ENCODE measurements at places on chromosomes 1 and 21.

DNA sequence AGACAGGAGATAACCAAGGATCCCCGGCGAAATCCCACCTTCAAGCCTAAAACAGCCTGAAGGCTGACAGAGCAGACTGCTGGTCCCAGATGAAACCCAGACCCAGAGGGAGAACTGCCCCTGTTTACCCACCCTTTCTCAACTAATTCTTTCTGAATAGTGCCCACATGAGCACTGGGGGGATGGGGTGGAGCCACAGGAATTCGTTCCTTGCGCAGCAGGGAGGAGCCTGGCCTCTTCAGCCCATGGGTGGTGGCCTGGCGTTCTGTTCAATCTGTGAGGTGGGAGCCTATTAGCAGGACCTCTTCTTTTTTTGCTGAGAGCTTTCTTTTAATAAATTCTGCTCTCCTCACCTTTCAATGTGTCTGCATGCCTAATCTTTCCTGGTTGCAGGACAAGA lies 6.6 kb upstream of the AK5 start:
- DNase-seq = no peak

DNA sequence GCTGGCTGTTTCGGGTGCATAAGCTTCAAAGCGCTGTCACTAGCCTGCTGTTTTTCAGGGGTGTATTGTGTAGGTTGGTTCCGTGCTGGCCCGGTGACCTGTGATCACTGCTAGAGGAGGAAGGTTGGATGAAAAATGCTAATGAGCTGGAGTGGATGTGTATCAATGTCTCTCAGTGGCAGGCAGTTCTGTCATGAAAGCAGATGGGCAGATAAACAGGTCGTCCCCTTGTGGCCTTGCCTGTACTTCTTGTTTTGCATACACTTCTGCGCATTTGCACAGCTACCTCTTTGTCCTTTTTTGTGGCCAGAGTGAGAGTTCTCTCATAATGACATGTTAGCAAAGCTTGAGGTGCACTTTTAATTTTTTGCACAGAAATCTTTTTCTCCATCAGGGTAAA lies 2.9 kb downstream of the SELENON start:
- DNase-seq = no peak

DNA sequence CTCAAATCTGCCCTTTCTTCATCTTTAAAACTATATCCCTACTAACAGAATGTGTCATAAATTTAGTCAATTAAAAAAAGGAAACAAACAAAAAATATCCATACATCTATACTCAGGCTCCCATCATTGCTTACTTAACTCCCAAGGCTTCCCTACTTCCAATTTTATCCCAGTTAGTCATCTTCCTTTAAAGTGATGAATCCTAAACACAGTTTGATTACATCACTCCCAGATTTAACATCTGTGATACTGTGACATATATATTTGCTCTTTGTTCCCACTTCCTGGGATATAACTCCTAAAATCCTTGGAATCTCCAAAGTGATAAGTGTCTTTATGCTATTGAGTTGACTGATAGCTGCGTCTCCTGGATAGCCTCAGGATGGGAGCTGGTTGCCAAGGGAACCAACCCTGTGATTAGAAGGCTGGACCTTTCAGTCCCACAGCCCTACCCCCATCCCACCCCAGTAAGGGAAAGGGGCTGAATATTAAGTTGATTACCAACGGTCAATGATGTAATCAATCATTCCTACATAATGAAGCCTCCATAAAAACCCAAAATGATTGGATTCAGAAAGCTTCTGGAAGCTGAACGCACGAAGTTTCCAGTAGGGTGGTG lies 21.6 kb downstream of the GLMN start:
- DNase-seq = no peak

DNA sequence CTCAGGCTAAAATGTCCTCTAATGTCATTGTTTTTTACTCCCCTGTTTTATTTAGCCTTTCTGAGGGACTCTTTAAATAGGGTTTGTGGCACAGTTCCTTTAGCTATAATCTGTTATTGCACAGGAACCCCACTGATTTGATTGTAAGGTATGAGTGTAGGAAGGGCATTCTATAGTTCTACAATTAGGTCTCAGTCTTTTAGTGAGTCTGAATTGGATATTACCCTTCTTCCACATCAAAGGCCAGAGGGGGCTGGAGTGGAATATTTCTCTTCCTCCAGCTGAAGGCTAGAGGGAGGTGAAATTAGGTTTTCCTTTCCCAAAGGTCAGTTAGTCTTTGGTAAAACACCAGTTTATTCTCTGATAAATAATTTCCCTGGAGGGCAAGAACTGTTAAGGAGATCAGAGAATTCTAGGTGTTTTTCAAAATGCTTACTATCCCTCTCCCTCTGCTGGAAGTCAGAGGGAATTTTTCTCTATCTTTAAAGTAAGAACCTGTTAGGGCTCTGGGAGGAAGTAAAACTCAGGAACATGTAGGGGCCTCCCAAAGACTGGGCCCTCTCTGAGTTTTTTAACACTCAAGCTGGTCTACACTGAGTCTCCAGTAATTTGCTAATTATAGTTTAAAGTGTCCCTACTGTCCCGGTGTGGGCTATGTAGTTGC lies 176.3 kb upstream of the ZNHIT6 start:
- DNase-seq = no peak

DNA sequence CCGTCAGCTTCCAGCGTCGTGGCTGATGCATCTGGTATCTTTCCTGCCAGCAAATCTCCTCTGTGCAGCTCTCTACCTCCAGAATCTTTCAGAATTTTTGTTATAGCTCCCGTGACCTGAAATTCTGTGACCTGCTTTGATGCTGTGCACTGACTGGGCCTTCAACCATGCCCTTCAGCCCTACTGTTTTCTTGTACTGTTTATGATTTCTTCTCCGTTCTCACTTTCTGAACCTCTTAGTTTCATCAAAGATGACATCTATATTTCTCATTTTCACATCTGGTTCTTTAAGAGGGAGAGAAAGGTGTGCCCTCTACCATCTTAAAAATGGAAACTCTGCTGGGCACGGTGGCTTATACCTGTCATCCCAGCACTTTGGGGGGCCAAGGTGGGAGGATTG lies 5.7 kb downstream of the PRDM15 start:
- no peak for DNase-seq

- DNase-seq = no peak
Observed at GRCh38 chr1:15328351-15329103, 81.2 kb upstream of the EFHD2 start.

GRCh38 chr1:150259758-150260669 lies 2.4 kb downstream of the CA14 start:
- DNase-seq = no peak
